Activated T-helper 1 cell treated with anti-CD3 and anti-CD28 coated beads, Interleukin-2, amount 50 U/mL, for 16 hours (primary cell): ENCODE measurements at places on chromosomes 2 and 18.

- DNase-seq, result no peak
Measured at GRCh38 chr2:50952596-50952995, 79.3 kb downstream of the NRXN1 start.

- DNase-seq, result no peak
Measured at GRCh38 chr2:149031396-149031795, 7.1 kb upstream of the LYPD6B start.

DNA sequence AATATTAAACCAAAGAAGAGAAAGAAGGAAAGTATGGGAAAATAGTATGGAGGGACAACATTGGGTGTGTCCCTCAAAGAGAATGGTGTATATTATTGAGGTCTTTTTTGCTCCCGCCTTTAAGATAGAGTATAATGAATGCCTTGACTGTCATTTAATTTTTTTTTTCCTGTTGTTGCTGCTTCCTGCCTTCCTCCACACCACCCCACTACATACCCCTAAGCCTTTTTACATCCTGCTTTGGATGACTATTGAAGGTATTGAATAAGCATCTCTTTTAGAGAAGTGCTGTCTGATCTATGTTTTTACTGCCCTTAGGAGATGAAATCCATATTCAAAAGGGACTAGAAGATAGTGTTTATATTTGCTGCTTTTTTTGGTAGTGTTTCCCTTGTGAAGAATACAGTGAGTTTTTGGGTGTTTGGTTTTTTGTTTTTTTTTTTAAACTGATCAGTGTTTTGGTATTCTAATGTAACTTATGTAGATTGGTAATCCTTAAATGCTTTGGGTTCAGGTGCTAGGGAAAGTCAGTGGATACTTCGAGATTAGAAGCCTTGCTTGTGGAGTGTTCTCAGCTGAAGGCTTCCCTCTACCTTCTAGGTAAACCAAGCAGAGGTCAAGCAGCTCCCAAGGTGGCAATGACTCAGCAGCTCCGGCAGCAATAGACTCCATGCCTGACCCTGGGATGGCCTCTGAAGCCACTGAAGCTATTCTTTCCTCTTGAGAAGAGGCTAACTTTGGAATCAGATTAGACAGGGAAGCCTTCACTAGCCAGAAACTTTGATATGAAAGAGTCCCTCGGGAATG, 5.0 kb downstream of the FZD7 start:
- no peak for DNase-seq

GRCh38 chr2:231522418-231523180, 7.6 kb downstream of the NMUR1 start:
- no peak for DNase-seq

DNA sequence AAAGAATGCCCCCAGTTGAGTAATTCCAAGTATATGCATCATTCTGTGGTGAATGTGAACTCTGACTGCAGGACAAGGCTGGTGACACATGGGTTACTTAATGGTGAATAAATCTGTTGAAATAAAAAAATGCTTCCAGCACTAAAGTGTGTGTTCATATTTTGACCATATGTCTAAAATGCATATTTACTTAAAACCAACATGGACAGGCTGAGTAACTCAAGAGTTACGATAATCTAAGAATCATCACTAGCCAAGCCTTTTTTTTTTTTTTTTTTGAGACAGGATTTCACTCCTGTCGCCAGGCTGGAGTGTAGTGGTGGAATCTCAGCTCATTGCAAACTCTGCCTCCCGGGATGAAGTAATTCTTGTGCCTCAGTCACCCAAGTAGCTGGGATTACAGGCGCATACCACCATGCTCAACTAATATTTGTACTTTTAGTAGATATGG, 47.1 kb upstream of the CCBE1 start:
- DNase-seq, result no peak

- no peak for DNase-seq
Measured at GRCh38 chr2:158221063-158222020, 119.7 kb downstream of the UPP2 start.

GRCh38 chr2:127674241-127675209, 805 bp downstream of the LIMS2 start:
- no peak for DNase-seq

GRCh38 chr2:191933307-191934105, 86.6 kb upstream of the CAVIN2 start:
- DNase-seq, result no peak
